Stimulated activated CD8-positive, alpha-beta memory T cell treated with anti-CD3 and anti-CD28 coated beads, Interleukin-4, amount 100 ng/mL, for 4 hours (primary cell): ENCODE measurements at places on chromosomes 6 and 20.

- DNase-seq, result no peak
Observed at GRCh38 chr6:42095776-42096541, 45.6 kb downstream of the TAF8 start.

DNA sequence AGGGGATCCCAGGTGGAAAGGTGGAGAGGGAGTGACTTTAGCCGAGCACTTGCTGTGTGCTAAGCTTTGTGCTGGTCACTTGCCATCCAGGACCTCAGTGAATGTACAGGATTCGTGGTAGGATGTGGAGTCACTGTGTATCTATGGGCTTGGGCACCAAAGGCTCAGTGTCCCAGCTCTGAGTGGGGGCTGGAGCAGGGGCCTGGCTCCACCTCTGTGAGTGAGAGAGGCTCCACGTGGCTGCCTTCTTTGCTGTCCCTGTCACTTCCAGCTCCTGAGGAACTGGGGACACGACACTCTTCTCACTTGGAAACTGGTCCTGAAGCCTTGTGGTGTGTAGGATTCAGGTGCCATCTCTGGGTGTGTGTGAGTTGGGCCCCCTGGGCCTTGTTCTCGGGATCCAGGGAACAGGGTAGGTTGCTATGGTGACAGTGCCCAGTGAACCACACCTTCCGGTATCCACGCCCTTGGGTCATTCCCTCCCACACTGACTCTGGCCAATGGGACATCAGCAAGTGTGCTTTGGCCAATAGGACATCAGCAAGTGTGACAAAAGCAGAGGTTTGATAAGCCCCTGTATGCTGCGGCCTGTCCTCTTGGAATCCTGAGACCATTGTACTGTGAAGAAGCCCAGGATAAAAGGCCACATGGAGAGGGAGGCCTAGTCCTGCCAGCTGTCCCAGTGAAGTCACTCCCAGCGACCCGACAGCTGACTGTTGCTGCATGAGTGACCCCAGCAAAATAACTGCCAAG is 87.7 kb downstream of the CDH22 start:
- no peak for DNase-seq

- no peak for DNase-seq
Observed at GRCh38 chr6:28340310-28341095, 4.6 kb upstream of the ZSCAN31 start.

DNA sequence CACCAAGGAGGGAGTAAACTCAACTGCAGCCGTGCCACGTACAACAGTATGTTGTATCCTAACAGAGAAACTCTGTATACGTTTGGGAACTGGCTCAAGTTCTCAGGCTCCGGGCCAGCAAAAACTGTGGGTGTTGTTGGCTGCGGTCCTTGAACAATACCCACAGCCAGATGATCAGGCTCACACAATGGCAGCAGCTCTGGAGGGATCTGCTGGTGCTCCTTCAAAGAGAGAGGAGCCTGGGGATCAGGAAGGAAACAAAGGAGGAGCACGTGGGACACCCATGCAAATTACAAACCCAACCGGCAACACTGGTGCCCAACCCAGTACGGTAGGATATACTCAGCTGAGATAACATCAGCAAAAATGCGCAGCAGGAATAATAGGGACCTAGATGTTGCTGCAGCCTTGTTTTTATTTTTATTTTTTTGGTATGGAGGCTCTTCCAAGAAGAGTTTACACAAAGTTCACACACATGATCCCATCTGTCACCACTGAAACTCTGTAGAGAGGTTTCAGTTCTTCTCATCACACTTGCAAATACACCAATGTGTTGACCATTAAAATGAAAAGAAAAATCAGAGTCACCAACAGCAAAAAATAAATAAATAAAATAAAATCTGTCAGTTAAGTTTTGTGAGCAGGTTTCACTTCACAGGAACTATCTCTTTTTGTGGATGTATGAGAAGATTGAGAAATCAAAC is 41.2 kb upstream of the PDE10A start:
- DNase-seq, result no peak

- no peak for DNase-seq
Observed at GRCh38 chr6:30043744-30044143, 17.3 kb upstream of the POLR1H start.

- DNase-seq, result no peak
Observed at GRCh38 chr20:60035486-60035885, 77.3 kb downstream of the CDH26 start.

DNA sequence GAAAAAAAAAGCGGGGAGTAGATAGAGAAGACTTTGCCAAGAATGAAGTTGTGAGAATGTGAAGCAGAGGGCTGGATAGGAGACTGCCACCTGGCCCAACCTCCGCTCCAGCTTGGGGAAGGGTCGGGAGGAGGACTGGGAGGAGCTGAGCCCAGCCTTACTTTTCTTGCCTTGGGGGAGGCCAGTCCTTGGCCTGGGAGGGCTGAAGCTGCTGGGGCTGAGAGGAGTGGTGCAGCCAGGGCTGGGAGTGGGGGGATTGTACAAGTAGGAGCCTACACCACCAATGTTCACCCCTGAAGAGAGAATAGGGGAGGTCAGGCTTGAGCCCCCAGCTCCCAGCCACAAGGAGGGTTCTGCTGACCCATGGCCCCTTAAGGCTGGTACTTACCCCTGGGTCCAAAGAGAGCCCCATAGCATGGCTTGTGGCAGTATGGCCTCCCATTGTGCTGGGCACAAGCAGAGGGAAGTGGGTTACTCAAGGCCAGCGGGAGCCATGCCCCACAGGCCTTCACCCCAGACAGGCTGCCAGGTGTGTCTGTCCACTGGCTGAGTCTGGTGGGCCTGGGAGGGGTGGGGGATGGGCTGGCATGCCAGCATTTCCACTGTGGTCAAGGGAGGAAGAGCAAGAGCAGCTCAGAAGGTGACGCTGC is 1.1 kb downstream of the CRIP3 start:
- DNase-seq, result no peak

GRCh38 chr20:24935140-24935539 is 13.9 kb upstream of the CST7 start:
- DNase-seq, result no peak

DNA sequence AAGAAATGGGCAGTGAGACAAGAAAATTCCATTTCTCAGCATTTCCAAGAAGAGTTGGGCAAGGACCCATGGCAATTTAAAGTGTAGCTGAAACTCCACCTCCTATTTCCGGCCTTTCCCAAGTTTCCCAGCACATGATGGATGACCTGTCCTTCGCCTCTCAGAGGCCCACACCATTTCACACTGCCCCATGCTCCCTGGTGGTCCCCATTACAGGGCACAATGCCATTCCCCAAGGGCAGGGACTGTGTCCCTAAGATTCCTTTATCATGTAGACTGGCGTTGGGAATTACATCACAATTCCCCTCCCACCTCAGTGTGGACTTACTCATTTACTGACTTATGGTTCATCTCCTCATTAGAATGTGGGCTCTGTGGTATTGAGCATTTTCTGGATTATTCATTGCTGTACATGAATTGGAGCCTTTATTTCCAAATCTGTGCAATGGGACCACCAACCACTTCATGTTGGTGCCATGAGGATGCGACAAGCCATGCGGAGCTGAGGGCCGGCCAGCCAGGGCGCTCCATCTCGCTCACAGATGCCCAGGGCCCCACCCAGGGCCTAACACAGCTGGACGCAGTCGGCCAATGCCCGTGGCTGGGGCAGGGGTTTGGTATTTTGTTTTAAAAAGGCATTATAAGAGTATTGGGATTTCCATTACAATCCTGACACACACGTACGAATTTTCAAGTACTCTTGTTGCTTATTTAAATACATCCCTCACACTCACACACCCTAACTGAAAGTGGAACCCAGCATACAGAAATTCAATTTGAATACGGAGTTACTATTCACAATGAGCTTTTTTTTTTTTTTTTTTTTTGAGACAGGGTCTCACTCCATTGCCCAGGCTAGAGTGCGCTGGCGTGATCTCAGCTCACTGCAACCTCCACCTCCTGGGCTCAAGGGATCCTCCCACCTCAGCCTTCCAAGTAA is 5.4 kb downstream of the ACSS1 start:
- DNase-seq, result no peak

DNA sequence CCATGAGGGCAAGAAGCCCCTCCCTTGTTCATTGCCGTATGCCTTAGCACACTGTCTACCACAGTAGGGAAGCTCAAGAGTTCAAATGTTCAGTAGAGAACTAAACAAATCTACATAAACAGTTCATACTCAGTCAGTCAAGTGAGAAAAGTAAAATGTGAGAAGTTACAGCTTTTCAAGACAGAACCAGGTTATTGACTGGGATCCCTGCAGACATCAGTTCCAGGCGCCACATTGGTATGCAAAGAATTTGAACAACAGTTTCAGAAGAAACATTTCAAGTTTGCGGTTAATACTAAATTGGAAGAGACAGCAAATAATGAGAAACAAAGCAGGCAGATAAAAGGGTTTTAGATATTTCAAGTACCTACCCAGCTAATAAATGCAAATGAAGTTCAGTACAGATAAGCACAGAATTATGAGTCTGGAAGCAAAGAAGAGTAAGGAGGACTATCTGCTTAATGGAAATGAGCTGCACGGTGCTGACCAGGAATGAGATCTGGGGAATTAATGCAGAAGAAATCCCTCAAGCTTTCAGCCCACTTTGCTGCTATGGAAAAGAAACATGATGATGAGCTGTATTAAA is 246.2 kb downstream of the HACE1 start:
- DNase-seq, result no peak

- no peak for DNase-seq
Observed at GRCh38 chr20:57251344-57251743, 15.1 kb downstream of the BMP7 start.

GRCh38 chr6:17505062-17505476 is 95.0 kb upstream of the FAM8A1 start:
- no peak for DNase-seq

- DNase-seq, result no peak
Observed at GRCh38 chr6:90676516-90677300, 89.8 kb upstream of the MAP3K7 start.

GRCh38 chr6:120496661-120497060 is 837.6 kb downstream of the TBC1D32 start:
- no peak for DNase-seq

DNA sequence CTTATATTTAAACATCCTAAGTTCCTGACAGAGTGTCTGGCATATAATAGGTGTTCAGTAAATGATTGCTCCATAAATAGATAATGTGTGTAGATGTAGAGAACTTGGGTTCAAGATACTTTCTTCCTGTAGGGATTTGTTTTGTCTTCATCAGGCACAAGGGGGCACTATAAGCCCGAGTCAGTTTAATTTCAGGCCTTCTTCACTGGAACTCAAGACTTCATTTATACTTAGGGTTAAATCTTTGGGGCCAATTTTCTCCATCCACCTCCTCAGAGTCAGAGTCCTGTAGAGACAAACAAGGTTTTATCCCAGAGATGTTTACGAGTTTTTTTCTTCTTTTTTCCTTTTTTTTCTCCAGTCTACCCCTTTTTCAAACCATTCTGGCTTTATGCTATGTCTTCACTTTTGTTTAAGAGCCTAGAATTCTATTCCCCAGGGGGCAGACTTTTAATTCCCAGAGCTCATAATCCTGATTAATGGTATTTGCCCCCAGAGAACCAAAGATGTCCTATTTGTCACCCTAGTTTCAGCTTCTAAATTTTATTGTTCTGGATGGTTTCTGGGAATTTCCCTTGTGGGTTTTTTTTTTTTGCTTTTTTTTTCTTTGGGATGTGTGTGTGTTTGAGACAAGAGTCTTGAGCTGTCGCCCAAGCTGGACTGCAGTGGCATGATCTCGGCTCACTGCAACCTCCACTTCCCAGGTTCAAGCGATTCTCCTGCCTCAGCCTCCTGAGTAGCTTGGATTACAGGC is 88.4 kb downstream of the HFE start:
- no peak for DNase-seq

- no peak for DNase-seq
Observed at GRCh38 chr6:111861431-111861885, 11.8 kb downstream of the FYN start.

DNA sequence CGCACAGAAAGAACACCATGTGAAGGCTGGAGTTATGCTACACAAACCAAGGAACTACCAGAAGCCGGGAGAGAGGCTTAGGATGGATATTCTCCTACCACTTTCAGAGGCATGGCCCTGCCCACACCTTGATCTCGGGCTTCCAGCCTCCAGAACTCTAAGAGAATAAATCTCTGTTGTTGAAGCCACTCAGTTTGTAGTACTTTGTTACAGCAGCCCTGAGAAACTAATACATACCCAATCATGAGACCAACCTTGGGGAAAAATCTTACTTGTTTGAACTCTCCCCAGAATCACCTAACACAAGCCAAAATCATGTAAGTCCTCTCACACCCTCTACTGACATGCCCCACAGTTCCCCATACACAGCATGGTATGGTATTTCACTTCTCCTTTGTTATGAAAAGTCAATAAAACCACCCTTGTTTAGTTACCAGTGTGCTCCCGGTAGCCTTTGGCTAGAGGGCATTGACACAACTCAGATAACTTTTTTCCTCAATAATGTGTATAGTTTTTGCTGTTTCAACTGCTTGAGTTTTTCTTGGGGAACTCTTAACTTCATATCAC is 40.7 kb upstream of the SLC2A12 start:
- DNase-seq, result no peak

DNA sequence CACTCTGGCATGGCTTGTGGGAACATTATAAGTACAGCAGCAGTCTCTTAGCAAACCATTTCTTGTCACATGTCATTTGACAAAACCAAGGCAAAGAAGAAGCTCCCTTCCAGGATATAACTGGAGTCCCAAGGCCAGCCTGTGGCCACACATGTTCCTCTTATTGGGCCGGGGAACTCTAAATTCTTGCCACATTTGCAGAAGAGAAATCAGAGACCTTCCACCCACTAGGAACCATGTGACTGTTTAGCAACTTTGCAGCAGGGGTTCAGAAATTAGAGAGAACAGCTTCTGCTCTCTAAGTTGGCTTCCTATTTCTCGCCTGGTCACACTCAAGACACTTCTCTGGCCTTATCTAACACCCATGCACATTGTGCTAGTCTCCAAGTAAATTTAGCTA is 20.4 kb upstream of the MEP1A start:
- no peak for DNase-seq

- no peak for DNase-seq
Observed at GRCh38 chr6:44309092-44309491, 4.1 kb downstream of the AARS2 start.

- no peak for DNase-seq
Observed at GRCh38 chr6:135465307-135465706, 32.2 kb downstream of the AHI1 start.

DNA sequence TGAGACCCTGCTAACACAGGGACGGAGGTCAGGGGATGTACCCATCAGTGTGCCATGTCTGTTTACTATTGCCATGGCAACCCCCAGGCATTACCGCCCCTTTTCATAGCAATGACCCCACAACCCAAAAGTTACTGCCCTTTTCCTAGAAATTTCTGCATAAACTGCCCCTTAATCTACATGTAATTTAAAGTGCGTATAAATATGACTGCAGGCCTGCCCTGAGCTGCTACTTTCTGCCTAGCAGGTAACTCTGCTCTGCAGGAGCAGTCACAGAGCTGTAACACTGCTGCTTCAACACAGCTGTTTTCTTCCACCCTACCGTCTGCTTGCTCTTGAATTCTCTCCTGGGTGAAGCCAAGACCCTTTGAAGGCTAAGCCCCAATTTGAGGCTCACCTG is 57.1 kb upstream of the RPS6KA2 start:
- DNase-seq, result no peak

- DNase-seq, result no peak
Observed at GRCh38 chr20:39057143-39057542, 95.0 kb downstream of the DHX35 start.
